ENCODE measurements at places on chromosomes 4 and X.

- DNase-seq, result no peak
Observed at GRCh38 chr4:181792641-181793040, 450.6 kb upstream of the TENM3 start.

DNA sequence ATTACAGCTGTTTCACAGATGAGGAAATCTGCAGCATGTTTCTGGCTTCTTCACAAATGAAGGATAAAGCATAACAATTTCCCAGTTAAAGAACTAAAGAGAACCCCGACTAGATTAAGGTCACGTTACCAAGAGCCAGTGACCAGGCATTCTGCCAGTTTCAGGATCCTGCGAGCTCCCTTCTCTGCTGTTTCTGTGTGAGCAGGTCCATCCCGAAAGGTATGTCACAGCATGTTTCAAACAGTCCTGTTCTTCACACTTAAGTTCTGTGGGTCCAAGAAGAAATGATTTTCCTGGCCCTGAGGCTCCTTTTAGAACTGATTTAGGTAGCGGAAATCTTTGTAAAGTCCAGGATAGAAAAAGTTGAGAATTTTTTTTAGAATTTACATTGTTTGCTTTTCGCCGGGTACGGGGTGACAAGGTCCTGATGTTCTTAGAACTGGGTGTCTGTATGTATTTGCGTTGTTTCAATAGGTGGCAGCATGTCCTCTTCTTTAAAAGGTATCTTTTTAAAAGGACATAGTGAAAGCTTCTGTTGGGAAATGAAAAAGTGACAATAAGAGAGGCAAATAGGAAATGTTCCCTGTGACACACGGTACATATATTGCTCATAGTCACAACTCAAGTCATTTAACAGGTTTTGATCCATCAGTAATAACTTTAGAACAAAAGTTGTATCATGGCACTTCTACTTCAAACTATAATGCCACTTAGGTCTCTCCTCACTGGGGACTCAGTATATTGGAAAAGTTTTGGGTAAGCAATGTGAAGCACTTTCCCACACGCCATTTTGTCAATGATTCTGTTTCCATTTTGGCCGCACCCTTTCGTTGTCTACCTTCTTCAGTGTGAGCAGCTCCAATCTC lies 18.4 kb downstream of the IL21 start:
- no peak for DNase-seq

- DNase-seq, result no peak
Observed at GRCh38 chrX:131985526-131986049, 37.5 kb upstream of the STK26 start.

DNA sequence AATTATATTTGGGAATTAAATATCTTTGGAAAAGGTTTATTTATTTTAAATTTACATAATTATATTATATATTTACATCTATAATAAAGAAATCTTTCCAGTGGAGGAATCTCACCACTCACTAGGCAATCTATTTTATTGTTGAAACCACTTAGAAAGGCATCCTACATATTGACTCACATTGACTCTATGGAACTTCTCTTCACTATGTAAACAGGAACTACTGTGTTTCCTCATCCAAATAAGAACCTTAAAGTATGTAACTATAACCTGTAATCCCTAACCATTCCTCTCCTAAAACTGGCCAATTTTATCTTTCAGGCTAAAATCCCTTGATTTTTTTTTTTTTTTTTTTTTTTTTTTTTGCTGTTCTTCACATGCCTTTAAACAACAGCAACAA lies 268.7 kb downstream of the MAPK10 start:
- DNase-seq, result no peak

DNA sequence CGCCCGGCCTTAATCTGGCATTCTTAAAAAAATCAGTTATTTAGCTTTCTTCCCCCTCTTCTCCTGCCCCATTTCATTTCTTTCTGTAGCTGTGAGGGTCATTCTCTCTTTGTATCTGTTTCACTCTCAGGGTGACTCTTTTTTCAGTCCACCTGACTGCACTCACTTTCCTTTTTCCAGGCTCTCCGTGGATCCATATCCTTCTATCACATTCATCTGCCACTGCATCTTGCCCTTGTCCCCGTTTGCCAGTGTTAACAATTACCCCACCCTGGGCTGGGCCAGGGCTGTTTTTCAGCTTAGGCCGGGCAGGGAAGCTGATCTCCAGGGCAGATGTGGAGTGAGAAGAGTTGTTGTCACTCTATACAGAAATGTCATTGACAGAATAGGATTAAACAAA lies 7.7 kb downstream of the FHL1 start:
- no peak for DNase-seq

DNA sequence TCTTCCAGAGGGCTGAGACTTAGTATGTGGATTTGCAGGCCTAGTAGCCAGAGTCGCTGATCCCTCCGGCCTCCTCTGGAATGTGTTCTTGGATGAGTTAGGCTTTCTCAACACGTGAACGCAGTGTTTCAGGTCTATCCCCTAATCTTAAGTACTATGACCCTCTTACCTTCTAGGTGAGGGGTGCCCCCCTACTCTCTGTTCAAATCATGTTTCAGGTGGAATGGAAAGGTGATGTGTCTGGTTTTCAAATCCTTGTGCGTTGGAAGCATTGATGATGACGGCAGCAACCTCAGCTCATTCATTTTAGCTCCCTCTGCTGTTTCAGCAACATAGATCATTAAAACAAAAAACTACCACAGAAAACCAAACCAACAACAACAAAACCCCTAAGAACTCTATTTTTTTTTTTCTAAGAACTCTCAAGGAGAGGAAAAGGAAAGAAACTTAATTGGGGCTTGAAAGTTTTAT lies 56.4 kb downstream of the RWDD4 start:
- DNase-seq, result no peak

GRCh38 chr4:24042094-24042493 lies 152.2 kb upstream of the PPARGC1A start:
- DNase-seq, result no peak

DNA sequence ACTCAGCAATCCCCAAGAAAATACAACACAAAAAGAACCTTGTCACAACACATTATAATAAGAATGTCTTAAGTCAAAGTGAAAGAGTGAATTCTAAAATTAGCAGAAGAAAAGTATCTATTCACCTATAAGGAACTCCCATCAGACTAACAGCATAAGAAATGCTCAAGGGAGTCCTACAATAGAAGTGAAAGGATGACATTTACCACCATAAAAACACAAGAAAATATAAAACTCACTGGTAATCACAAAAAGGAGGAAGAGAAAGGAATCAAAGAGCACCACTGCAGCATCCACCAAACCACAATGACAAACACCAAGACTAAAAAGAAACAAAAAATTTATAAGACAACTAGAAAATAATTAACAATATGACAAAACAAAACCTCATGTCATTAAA lies 257.0 kb upstream of the AGTR2 start:
- no peak for DNase-seq

- DNase-seq, result no peak
Observed at GRCh38 chrX:117522725-117523700, 593.6 kb downstream of the KLHL13 start.

DNA sequence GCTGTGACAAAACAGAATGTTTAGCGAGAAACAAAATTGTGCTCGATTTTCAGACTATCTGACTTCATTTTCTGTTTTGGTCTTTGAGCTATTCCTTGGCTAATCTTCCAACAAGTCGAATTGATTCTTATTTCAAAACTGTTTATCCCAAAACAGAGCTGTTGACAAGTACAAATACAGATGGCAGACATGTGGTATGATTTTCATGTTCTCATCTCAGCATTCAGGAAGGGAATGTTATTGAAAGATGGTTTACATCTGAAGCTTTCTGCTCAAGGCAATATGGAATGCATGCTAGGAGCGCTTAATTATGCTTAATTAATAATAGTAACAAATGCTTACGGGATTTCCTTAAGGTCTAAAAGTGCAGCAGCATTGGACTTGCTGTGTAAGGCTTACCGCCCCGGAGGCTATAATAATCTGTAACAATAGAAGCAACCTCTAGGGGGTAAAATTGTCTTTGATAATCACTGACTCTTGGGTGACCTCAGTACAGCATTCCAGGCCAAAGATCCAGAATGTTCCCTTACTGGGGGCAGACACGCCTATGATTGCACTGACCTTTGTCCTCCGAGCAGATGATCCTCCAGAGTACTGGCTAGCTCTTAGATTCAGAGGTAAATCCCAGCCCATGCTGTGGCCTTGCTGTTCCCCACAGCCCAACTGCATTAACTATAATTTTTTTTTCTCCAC lies 16.4 kb downstream of the LSM6 start:
- DNase-seq, result no peak

- DNase-seq, result no peak
Observed at GRCh38 chr4:56657818-56658217, 23.3 kb downstream of the HOPX start.

- DNase-seq, result no peak
Observed at GRCh38 chr4:137283737-137284136, 248.6 kb downstream of the PCDH18 start.

- no peak for DNase-seq
Observed at GRCh38 chr4:7705062-7705461, 234.6 kb downstream of the AFAP1 start.

DNA sequence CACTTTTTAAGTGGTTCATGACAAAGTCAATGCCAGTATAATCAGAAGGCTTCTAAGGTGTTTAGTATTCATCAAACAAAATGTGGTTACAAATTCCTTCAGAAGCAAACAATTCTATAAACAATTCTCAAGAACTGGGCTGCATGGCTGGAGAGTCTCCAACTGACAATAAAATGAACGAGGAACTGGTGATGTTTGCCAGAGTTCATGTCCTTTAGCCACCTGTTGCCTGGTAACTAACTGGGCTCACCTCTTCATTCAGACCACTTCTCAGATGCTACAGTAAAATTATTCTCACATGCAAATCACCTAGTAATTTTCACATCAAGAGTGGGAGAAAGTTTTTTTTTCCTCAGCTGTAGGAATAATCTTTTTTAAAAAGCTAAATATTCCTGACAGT lies 53.3 kb downstream of the CAMK2D start:
- DNase-seq, result no peak

DNA sequence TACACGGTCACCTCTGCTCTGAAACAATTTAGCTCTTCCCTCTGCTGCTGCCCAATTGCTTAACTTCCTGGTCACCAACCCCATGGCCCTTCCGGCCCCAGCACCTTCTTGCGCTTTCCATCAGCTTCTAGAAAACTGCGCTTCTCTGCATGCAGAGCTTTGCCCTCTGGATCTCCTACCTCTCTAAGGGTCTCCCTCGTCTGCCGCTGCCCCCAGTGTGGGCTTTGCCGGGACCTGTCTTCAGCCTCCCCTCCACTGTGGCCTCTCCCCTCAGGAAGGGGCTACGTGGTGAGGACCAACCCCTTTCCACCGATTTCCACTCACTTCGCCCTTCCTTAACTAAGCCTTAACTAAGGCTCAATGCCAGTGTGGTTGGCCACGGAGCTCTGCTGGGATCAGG lies 94.6 kb downstream of the DCTD start:
- no peak for DNase-seq

- no peak for DNase-seq
Observed at GRCh38 chrX:153310901-153311300, 10.7 kb downstream of the PNMA6F start.

GRCh38 chr4:114284629-114285028 lies 305.2 kb upstream of the ARSJ start:
- DNase-seq, result no peak

DNA sequence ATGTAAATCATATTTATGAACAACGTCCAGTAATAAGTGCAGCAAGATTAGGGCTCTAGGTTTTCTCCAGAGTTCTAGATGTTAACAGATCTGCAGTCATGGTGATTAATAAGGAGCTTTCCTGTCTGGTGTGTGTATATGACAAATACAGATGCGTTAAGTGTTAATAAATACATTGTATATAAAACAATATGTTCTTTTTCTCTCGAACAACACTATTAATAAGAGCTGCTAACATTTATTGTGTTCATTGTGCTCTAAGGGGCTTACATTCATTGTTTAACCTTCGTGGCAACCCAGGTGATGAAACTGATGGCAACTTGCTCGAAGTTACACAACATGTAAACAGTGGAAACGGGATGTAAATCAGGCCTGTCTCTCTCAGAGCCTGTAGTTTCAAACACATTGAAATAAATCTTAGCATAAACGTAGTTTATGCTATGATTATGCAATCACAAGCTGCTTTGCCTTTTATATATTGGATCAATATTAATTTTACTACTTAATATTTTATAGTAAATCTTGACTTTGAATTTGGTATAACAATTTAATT lies 547 bp upstream of the CLGN start:
- no peak for DNase-seq

- DNase-seq, result no peak
Observed at GRCh38 chrX:1743105-1743504, 128.2 kb downstream of the ASMT start.

GRCh38 chr4:1453731-1454130 lies 47.5 kb upstream of the NKX1-1 start:
- no peak for DNase-seq

DNA sequence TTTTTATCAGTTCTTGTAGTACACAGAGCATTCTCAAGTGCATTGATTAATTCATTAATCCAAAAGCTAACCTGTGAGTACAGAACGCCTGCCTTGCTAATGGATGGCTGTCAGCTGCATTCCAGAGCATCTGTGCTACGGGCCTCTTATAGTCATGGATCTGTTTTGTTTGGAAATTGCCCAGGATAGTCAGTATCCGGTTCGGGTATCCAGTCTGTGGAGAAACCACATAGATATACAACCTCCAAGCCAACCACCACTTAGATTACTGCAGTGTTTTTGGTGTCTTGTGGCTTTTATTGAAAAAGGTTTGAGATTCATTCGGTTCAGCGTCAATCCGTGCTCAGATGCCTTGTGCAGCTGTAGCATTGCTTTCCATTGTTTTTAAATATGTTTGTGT lies 4.0 kb downstream of the LAP3 start:
- no peak for DNase-seq

GRCh38 chr4:127875791-127876190 lies 4.9 kb upstream of the PLK4 start:
- DNase-seq, result no peak

DNA sequence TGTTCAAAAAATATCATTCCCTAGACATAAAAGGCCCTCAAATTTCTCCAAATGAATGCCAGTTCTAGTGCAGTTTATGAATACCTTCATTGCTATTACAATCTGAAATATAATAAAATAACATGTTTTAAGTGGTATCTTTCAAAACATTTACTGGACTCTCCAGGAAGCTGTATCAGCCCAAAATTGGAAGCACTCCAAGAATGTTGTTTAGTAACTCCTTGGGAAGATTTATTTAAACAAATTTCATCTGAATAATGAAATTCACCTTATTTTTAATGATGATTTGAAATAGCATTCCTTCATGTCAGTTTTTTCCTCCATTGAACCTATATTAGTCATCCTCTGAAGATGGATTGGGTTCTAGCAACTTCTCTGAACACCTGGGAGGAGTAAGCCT lies 217.2 kb upstream of the PCDH18 start:
- DNase-seq, result no peak

- DNase-seq, result no peak
Observed at GRCh38 chrX:46180258-46180687, 364.9 kb downstream of the ZNF674 start.

Measured in keratinocyte (primary cell).